ENCODE measurements at places on chromosomes 3 and 15.

GRCh38 chr3:132134611-132135010 lies 99.8 kb upstream of the CPNE4 start:
- DNase-seq = no peak

- no peak for DNase-seq
Measured at GRCh38 chr3:100105501-100105900, 8.8 kb downstream of the FILIP1L start.

- no peak for DNase-seq
Measured at GRCh38 chr3:10806006-10806405, 10.0 kb upstream of the SLC6A11 start.

- peak; percentile 43 for DNase-seq
Measured at GRCh38 chr3:179037351-179037750, 34.3 kb downstream of the ZMAT3 start.

GRCh38 chr15:42210696-42211095 lies 2.6 kb upstream of the VPS39 start:
- no peak for DNase-seq

- no peak for DNase-seq
Measured at GRCh38 chr3:139588450-139588849, 48.9 kb upstream of the RBP1 start.

DNA sequence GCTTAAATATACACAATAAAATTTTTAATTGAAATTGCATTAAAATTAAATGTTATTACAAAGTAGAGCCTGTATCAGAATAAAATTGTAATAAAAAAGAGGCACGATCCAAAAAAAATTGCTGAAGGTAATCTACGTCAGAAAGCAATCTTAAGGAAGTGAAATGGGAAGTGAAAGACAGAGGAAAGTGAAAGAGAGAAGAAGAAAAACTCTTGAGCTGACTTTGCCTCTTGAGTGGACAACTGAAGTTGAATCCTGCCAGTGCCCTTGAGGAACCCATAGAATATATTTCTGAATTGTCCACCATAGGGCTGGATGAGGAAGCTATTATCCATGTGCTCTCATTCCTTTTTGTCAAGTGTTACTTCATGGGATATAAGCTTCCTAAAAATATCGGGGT lies 285.1 kb upstream of the STAC start:
- DNase-seq = no peak

GRCh38 chr3:101964861-101965260 lies 115.5 kb downstream of the NFKBIZ start:
- no peak for DNase-seq

DNA sequence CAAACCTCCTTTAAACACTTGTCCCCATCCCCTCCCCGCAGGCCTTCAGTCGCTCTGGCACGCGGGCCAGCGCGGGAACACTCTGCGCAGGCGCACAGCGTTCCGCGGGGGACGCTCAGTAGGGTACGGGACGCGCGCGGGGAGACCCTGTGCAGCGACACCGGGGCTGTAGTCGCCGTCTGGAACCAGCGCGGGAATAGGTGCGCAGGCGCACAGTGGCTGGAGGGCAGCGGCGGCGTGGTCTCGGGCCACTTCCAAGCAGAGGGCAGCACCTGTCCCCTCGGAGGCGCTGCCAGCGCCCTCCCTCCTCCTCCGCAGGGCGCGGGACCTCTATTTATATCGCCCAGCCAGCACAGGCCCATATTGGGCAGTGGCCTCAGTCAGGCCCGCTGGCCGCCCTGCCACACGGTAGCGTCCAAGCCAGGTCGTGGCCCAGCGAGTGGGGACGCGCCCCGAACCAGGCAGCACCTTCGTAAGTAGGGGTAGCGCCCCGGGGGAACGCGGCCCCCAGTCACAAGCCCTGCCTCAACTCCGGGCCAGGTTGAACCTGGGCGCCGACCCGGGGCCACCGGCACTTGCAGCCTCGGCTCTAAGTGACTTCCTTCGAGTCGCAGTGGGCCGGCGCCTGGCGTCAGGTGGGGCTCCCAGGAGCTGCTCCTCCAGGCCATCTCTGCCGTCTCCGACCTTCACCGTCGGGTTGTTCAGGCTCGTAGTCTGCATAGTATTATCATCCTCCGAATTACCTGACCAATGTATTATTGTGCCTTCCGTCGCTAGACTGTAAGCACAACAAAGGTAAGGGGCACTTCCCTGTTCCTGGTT lies at the start of gene KBTBD12:
KBTBD12 (plus strand) TSS at position 118 of the 822 bp plus-strand sequence. CDS start 7,830 bp downstream, outside the sequence.
- DNase-seq = no peak

- DNase-seq = no peak
Measured at GRCh38 chr3:26559227-26559626, 63.3 kb upstream of the LRRC3B start.

DNA sequence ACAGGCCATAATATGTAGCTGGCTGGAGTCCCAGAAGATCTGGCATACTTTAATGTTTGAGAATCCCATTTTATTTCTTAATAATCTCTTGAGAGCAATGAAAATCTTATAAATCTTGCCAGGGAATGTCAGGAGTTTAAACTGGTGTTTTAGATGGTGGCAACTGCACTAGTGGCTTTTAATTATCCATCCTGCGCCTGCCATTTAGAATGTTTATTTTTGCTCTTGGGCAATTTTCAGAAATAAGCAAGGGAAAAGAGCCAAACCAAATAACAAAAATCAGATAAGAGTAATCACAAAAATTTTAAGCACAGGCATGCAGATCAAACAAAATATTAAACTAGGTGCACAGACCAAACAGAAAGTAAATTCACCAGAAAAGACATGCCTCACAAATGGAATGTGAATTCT lies 41.9 kb upstream of the UBP1 start:
- no peak for DNase-seq

DNA sequence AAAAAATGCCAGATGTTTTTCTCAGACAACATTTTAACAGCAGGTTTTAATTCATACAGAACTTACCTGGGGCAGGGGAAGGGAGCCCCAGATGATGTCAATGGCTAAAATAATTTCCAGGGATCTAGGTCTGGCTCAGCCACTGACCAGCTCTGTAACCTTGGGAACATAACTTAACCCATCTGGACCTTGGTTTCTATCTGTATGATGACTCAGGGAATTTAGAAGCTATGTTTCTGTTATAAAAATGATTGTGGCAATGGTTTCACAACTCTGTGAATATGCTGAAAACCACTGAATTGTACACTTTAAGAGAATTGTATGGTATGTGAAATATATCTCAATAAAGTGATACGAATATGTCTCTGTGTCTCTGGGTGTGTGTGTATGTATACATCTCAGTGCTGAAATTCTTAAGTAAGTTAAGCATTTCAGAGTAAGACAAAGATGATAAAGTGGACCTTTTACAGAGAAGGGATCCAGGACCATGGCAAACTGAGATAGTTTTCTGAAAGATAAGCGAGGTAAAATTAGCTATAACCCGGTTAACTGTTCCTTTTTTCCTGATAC lies 2.9 kb downstream of the SH3GL3 start:
- no peak for DNase-seq

DNA sequence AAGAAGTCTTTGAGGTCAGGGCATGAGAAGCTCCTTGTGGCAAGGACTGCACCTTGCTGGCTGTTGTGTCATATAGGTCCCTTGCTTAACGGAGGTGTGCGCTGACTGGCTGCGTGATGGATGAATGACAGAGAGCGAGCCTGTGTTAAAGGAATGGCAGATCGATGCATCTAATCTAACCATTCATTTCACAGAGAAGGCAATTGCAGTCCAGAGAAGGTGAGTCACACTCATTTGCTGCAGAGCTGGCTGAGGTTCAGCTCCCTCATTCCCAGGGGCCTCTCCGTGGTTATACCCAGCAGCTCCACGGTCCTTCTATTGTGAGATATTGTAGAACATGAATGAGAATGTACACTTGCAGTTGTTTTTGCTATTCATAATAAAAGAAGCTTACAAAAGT lies 289.3 kb downstream of the EPHB1 start:
- DNase-seq = no peak

DNA sequence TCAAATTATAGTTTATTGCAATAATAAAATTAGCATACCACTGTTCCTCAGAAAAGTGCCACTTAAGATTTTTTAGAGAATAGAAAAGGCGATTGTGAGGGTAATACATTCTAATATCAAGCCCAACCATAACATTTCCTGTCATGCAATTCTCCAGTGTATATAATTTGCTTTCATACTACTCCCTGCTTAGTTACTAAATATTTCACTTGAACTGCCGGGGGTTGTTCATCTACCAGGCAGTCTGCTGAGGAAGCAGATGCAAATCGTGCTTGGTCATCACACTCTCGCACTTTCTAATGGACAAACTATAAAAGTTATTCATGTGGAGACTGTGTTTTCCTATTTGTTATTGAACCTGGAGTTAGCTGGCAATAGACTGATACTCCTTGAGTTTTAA lies 645.6 kb upstream of the CBLB start:
- DNase-seq = no peak

Measured in activated CD4-positive, alpha-beta T cell treated with anti-CD3 and anti-CD28 coated beads for 4 hours (primary cell).